Activated CD8-positive, alpha-beta memory T cell treated with anti-CD3 and anti-CD28 coated beads for 48 hours (primary cell): ENCODE measurements at places on chromosomes 2 and 18.

GRCh38 chr2:120384486-120385354, 38.8 kb downstream of the INHBB start:
- no peak for DNase-seq

DNA sequence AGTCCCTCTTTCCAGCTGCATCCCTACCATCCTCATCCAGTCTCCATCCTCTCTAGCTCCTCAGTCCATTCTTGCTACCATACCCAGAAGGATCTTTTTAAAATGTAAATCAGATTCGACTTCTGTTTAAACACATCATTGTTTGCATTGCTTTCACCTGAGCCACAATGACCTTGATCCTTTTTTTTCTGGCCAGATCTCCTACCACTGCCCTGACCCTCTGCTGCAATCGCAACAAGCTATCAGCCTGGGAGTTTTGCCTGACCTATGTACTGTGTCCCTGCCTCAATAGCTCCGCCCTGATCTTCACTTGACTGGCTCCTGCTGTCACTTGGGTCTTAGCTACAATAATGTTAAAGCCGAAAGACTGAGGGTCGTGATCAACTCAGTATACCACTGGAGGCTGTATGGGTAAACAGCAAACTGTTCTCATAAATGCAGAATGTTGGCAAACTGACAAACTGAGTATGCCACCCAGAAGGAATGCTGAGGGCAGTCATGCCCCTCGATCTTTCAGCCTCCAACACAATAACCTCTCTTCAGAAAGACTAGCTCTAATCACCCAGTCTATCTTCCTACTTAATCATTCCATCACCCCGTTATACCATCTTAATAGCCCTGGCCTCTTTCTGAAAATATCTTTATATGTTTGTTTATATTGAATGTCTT, 2.6 kb upstream of the RBM43 start:
- DNase-seq: no peak

GRCh38 chr2:217396165-217396564, 536.3 kb upstream of the TNP1 start:
- DNase-seq: no peak

- no peak for DNase-seq
These were observed 29.0 kb downstream of the LINC00305 start for GRCh38 chr18:64119916-64120315.

DNA sequence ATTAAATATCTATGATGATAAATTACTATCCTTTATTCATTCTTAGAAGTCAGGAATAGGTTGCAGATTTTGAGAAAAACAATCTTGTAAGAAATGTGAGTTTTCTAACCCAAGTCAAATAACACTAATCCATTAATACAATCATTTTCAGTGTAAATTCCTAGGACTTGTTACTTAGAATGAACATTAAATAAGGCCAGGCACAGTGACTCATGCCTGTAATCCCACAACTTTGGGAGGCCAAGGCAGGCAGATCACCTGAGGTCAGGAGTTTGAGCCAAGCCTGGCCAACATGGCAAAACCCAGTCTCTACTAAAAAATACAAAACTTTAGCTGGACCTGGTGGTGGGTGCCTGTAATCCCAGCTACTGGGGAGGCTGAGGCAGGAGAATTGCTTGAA, 45.8 kb upstream of the CDKL4 start:
- no peak for DNase-seq

DNA sequence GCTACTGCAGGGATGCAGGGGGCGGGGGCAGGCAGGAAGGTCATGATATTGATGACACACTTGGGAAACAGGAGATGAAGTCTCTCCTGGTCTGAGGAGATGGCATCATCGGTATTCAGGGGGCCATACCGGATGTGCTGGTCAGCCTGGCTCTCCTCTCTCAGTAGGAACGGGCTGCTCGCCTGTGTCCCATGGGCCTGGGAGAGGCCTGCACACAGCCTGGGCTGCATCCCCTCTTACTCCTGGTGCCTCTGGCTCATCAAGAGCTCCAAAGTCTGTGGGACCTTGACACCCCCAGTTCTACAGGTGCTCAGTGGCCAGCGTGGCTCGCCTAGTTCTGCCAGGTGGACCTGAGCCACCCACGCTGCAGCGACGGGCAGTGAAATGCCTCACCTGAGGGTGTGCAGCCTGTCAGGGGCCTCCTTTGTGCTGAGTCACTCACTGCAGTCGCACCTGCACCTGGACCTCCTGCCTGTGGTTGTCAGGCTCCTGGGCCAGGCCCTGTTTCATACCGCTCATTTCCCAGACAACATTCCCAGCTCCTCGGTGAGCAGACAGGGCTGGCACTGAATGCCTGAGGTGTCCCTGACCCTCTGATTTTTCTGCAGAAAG, 18.6 kb upstream of the CNDP1 start:
- DNase-seq: no peak

- no peak for DNase-seq
These were observed 933.7 kb downstream of the NRXN1 start for GRCh38 chr2:50098242-50098641.

DNA sequence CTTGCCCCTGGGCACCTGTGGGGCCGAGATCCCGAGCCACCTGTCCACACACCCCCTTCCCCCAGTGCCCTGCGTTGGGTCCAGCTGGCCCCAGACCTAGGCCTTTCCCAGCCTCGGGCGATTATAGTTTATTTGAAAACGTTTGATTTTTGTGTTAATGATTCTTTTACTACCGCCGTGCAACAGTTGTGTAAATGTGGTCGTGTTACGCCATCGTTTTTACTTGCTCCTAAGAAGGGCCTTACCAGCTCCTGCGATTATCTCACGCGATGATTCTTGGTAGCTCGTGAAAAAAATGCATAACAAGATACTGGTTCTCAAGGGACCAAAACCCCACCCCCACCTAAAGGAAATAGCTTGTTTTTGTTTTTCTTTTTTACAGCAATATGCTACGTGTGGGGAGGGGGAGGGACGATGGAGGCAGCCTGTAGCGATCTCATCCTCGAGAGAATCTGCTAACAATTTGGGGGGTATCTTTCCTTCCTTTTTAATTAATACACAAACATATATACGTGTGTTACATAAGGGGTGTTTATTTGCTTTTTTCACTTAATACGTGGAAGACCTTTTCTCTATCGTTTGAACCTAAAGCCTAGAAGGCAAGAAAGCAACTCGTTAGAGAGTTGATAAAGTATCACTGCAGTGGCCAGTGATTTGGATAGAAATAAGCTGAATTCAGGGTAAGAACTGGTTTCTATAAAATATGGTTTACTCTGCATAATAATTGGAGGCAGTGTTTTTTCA, 1.0 kb downstream of the ZDBF2 start:
- no peak for DNase-seq

GRCh38 chr2:173881461-173881860, 83.7 kb downstream of the SP3 start:
- DNase-seq: no peak
